Activated CD8-positive, alpha-beta memory T cell treated with anti-CD3 and anti-CD28 coated beads, Interleukin-2, amount 50 U/mL, for 48 hours (primary cell): ENCODE measurements at places on chromosomes 3 and 15.

- DNase-seq = no peak
Observed at GRCh38 chr3:101811875-101812274, 32.9 kb downstream of the NXPE3 start.

GRCh38 chr15:57082054-57082728 is 163.7 kb downstream of the TCF12 start:
- DNase-seq = no peak

GRCh38 chr3:177461765-177462164 is 264.5 kb upstream of the TBL1XR1 start:
- DNase-seq = no peak

GRCh38 chr3:128567705-128568356 is 74.8 kb upstream of the GATA2 start:
- DNase-seq = no peak

- no peak for DNase-seq
Observed at GRCh38 chr15:96340348-96340597, 9.8 kb downstream of the NR2F2 start.

DNA sequence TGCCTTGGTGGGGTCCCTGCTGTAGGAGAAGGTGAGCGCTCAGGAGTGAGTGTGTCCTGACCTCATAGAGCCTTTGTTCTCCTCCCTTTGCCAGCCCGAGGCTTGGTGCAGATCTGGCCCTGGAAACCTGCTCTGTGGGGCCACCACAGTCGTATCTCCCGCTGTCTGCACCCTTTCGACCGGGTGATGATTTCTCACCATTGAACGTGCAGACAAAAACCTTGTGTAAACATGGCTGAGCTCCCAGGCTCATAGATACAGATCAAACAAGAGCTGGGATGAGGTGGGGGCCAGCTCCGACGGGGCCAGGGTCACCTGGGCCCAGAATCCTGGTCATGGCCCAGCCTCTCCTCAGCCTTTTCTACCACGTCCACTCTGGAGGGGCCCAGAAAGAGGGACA is 34.6 kb upstream of the ESYT3 start:
- no peak for DNase-seq

DNA sequence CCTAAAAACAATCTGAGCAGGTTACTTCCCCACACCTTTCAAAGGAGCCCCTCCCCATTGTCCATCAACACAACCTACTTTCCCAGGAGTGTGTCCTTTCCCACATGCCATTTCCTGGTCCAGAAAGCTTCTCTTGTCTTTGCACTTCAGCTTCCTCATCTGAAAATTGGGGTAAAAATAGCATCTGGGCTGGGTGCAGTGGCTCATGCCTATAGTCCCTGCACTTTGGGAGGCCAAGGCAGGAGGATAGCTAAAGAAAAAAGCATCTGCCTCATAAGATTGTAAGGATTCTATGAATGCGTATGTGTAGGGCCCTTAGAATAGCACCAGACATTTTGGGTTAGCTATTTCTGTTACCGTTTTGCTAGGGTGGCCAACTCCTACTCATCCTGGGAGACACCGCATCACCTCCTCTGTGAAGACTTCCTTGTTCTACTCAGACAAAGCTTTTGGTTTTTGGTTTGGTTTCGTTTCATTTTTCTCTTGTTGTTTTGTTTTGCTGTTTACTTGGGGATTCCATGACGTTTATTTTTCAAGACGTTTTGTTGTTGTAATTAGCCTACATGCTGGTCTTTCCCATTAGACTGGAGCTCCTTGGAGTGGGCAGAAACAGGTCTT is 224.4 kb upstream of the TLE3 start:
- DNase-seq = no peak

- DNase-seq = no peak
Observed at GRCh38 chr3:192928720-192929119, 11.1 kb upstream of the MB21D2 start.

GRCh38 chr3:124221422-124221821 is 229.5 kb upstream of the ROPN1 start:
- no peak for DNase-seq

DNA sequence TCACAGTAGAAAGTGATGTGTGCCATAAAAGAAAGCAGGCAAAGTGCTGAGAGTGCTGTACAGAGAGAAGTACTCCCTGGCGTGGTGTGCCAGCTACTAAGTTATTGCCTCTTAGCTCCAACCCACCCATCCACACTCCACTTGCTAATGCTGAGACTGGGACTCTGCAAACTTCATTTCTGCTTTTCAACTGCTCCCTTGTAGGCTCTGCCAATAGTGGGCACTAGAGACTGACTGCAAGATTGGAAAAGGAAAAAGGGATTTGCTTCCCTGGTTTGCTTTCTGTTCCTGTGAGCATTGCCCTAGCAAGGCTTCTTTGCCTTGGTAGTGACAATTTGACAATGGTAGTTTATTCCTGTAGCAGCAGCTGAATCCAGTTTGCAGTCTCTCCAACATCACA is 56.5 kb upstream of the TMEM108 start:
- DNase-seq = no peak

- no peak for DNase-seq
Observed at GRCh38 chr15:85595804-85596536, 198.8 kb downstream of the KLHL25 start.

DNA sequence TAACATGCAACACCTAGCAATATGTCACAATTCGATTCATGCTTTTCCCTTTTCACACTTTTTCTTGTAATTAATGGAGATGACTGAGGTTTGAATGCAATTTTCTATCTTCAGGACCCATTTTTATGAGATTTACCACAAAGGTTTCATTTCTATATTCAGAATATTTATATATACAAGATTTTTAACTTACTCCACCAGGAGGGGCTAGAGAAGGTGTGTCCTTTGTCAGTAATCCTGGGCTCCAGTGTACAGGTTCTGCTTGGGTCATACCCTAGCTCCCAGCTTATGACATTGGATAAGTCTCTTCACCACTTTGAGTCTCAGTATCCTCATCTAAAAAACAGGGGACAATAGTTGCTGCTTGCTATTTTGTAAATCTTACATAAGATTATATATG is 95.7 kb upstream of the SLC24A5 start:
- DNase-seq = no peak

DNA sequence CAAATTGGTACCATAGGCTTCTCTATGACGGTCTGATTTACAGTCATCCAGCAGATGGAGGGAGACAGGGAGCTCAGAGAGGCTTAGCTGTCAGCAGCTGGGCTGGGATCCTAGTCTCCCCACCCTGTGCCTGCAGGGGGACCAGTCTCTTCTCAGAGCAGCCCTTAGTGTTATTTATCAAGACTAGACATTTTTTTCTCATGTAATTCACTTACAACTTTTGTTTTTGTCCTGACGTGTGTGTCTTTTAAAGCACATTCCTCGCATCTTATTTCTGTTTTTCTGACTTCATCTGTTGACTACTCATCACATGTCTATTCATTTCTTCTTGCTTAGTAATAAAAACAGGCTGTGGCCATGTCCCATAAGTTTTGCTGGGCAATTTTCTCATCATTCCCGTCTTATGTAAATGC is 116.1 kb downstream of the KLF13 start:
- no peak for DNase-seq

DNA sequence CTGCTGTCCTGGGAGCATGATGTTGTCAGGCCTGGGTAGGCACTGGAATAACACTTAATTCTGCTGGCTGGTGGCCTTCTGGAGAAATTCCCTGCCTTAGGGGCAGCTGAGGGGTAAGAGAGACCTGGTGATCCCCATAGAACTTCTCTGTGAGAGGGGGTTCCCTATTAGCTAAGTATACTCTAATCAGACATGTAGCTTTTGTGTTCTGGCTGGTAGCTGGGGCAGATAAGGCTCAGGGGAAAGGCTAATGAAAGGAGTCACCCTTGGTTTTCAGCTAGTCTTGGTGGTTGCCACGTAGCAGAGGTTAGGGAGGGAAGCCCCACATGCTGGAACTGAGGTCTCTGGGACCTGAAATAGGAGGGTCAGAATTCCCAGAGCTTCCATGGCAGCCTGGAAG is 952 bp upstream of the HDDC3 start:
- no peak for DNase-seq

DNA sequence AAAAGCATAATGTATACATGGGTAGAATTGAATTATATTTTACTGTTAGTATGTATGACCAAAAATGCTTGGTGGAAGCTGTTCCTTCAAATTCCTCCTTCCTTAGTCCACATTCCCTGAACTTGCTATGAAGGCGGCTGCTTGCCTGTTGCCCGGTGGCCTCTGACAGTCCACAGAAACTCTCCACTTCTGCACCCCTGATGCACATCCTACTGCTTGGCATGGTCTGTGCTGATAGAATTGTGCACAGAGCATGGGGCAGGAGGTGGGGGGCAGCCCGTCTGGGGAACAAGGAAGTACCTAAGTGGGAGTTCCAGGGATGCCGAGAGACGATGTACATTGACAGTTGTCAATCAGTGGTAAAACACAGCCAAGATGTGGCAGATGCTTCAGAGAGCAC is 33.7 kb upstream of the GABRB3 start:
- no peak for DNase-seq

- no peak for DNase-seq
Observed at GRCh38 chr3:295166-295565, 98.6 kb downstream of the CHL1 start.

- DNase-seq = no peak
Observed at GRCh38 chr3:12334786-12335185, 45.9 kb downstream of the PPARG start.
